GM20000 (cell line): ENCODE measurements at places on chromosomes 2 and 18.
A peak's percentile ranks its signal among the peaks of the same experiment; 100 is the strongest.

DNA sequence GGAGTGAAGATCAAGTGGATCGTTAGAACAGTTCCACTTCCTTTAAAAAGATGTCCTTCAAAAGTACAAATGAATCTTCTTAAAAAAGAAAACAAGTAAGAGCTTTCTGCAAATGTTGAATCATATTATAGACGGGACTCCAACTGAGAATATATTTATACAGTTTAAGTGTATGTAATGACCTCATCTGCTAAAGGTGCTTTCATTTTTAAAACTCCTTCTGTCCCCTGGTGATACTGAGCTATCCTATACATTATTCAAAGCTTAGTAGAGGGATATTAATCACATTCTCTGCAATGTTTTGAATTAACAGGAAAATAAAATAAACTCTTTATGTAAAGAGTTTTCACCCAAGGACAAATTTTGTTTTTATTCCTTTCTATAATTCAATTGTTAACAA lies 420.7 kb upstream of the SLC8A1 start:
- no peak for DNase-seq

GRCh38 chr18:47679864-47680263 lies 250.6 kb downstream of the SMAD2 start:
- peak; percentile 31 for DNase-seq

- DNase-seq = no peak
These were observed 211.4 kb upstream of the GYPC start for GRCh38 chr2:126444512-126444911.

GRCh38 chr2:136067897-136068580 lies 49.9 kb downstream of the CXCR4 start:
- DNase-seq = no peak

DNA sequence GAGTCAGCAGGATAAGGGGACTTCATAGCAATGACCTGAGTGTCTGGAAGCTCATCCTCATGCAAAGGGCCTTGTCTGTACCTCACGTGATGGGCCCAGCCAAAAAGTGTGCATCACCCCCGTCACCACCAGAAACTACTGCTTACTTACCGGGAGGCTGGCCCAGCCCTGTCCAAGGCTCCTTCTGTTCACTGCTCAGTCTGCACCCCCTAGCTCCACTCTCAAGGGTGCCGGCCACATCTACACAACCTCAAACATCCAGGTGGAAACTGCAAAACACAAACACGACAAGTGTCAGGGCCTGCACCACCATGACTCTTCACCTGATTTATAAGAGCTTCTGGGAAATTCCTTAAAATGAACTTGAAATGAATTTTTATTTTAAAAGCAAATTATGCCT lies 55.1 kb downstream of the ADD2 start:
- DNase-seq = no peak
